ENCODE measurements at places on chromosomes 5 and 9.

GRCh38 chr9:110328763-110329162 lies 8.9 kb downstream of the TXNDC8 start:
- no peak for DNase-seq

- no peak for DNase-seq
These were observed 43.7 kb upstream of the F2R start for GRCh38 chr5:76672242-76672641.

GRCh38 chr5:87899208-87899661 lies 369.4 kb downstream of the TMEM161B start:
- no peak for DNase-seq

- no peak for DNase-seq
These were observed 49.5 kb downstream of the ADAMTS2 start for GRCh38 chr5:179295778-179296149.

DNA sequence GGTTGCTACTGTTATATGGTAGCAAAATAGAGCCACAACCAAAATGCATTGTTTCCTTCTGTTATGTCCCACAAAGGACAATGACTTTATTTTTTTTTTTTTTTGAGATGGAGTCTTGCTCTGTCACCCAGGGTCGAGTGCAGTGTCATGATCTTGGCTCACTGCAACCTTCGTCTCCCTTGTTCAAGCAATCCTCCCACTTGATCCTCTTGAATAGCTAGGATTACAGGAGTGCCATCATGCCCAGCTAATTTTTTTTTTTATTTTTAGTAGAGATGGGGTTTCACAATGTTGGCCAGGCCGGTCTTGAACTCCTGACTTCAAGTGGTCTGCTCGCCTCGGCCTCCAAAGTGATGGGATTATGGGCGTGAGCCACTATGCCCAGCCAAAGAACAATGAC lies 527.7 kb upstream of the SGCD start:
- no peak for DNase-seq

DNA sequence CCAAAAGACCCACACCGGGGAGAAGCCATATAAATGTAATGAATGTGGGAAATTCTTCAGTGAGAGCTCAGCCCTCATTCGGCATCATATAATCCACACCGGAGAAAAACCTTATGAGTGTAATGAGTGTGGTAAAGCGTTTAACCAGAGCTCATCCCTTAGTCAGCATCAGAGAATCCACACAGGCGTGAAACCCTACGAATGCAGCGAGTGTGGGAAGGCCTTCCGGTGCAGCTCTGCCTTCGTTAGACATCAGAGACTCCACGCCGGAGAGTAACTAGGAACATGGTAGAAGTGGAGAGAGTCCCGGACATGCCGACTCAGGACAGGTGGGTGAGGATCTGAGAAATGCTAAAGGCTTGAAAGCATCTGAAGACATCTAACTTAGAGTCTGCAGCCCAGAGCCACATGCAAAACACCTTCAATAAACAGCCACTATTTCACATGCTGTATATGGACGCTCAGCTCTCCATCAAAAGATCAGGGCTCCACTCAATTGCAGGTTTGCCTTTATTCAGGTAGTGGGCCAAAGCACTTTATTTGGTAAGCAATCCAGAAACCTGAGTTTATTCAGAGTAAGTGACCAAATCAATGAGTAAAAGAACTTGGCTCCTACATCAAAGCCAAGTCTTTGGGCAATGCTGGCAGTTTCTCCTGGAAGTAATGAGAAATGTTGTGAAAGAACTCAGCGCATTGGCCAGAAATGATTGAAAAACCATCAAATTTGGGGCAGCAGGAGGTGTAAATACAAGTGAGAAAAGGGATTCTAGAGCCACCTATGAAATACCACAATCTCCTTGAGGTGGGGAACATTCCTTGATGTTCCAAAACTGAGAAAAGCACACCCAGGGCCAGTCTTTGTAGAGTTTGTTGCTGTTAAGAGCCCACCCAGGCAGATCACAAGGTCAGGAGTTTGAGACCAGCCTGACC lies 6.0 kb downstream of the RPL12 start:
- no peak for DNase-seq

- DNase-seq = no peak
These were observed 29.2 kb upstream of the DPYSL3 start for GRCh38 chr5:147539053-147539452.

- no peak for DNase-seq
These were observed 420.0 kb upstream of the TLE4 start for GRCh38 chr9:79151791-79152190.

DNA sequence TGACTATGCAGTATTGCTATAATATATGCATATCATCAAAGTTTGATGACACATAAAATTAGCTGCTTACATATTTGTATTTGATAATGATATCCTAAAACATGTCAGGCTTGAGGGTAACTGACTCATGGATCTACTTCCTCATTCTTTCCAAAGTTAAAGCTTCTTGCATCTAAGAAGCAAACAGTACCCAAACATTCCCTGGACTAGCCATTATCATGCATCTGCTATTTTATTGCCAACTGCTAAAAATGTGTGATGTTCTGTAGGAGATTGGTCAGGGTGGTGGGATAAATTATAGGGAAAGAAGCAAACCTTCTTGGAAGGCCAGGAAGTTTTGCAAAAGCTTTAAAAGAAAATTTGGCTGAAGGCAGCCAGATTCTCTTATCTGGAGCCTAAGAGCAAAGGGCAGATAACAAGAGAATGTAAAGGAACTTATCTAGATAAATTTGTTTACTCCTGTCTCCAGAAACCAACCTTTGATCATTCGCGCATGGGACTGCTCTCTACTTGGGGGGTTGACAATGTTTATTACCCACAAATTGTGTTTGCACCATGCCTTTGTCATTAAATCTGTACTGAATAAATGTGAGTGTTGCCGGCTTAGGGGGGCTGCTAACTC lies 604.1 kb upstream of the TLE4 start:
- no peak for DNase-seq

- DNase-seq = no peak
These were observed 19.7 kb downstream of the RIOK2 start for GRCh38 chr5:97163360-97163764.

- no peak for DNase-seq
These were observed 50.7 kb upstream of the TNFSF8 start for GRCh38 chr9:114981063-114981462.
